ENCODE measurements at places on chromosomes 6 and 20.

DNA sequence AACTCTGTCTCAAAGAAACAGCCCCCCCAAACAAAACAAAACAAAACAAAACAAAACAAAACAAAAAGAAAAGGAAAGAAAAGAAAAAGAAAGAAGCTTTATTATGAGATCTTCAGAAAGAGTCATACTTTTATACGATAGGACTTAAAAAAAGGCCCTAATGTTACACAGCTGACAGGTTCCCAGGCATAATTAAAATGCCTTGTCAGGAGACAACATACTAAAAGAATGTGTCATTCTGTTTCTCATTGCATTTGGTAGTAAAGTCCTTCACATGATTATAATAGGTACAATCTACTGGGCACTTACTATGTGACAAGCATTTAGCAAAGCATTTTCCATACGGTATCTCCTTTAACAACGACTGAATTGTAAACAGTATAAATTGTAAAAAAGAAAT is 36.4 kb upstream of the RPN2 start:
- no peak for DNase-seq

DNA sequence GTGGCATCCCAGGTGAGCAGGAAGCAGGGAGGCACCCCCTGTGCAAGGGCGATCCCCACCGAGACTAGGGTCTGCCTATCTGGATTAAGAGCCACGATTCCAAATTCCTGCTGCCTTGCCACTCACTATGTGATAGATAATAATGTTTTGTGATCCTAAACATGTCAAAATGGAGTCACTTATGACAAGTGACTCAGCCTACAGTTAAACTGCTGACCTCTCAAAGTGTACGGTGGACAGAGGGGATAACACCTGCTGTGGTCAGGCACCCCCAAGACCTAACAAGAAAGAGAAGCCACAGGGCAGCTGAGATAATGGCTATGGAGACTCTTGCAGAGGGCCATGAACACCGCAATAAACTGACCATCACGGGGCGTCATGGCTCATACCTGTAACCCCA is 16.0 kb upstream of the SNTA1 start:
- DNase-seq, result no peak

GRCh38 chr6:80872951-80873308 is 766.5 kb downstream of the BCKDHB start:
- no peak for DNase-seq

- no peak for DNase-seq
These were observed 57.7 kb upstream of the FERMT1 start for GRCh38 chr20:6180531-6180930.

DNA sequence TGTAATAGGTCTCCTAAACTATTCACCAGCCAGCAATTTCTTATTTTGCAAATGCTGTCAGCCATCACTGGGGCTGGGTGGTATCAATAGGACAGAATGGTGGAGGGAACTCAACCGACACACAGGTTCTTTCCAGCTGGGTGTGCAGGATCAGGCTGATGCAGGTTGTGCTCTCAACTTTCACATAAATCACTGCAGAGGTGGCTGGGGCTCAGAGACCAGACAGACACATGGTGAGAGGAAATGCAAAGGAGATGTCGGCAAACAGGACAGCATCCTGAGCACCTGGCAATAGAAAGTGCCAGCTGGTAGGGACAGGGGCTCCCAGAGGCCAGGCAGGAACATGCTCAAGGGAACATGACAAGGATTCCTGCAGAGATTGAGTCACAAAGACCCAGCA is 254.9 kb downstream of the SOD2 start:
- DNase-seq, result no peak

DNA sequence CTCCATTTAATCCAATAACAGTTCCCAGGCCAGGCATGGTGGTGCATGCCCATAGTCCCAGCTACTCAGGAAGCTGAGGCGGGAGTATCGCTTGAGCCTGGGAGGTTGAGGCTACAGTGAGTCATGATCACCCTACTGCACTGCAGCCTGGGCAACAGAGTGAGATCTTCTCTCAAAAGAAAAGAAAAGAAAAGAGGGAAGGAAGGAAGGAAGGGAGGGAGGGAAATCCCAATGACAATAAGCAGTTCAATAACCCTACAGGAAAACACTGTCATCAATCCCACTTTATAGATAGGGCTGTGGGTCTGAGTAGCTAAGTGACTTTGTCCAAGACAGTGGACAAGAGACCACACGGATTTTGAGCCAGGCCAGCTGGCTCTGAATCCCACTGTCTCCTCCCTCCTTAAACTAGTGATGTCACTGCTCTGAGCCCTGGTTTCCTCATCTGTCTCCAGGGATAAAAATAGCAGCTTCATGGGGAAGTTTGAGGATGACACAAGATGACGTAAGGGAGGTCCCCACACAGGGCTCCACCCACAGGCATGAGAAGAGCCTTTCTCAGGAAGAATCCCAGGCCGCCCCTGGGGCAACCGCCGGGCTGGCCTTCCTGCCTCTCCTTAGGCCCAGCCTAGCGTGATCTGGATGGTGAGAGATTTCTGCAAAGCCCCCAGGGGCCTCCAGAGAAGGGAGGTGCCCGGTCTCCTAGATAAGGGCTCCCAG is 7.2 kb upstream of the TRIB3 start:
- DNase-seq, result no peak

GRCh38 chr20:1900321-1900801 is 5.2 kb downstream of the SIRPA start:
- DNase-seq, result peak; percentile 95

DNA sequence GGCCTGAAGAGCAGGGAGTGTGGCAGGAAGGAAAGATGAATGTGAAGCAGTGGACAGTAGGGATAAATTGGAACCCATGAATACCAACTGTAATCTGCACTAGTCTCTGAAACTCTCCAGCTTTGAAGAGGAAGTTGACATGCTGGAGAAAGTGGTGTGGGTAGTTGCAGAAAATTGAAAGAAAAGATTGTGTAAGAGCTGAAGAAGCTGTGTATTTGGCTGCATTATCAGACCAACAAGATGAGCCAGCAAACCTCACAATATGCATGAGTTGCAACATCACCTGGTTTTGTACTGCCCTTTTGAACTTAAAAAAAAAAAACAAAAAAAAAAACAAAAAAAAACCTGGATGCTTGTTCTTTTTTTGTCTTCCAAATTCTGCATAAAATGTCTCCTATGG is 921.9 kb upstream of the EYS start:
- DNase-seq, result no peak

GRCh38 chr20:8331740-8332412 is 199.8 kb downstream of the PLCB1 start:
- no peak for DNase-seq

DNA sequence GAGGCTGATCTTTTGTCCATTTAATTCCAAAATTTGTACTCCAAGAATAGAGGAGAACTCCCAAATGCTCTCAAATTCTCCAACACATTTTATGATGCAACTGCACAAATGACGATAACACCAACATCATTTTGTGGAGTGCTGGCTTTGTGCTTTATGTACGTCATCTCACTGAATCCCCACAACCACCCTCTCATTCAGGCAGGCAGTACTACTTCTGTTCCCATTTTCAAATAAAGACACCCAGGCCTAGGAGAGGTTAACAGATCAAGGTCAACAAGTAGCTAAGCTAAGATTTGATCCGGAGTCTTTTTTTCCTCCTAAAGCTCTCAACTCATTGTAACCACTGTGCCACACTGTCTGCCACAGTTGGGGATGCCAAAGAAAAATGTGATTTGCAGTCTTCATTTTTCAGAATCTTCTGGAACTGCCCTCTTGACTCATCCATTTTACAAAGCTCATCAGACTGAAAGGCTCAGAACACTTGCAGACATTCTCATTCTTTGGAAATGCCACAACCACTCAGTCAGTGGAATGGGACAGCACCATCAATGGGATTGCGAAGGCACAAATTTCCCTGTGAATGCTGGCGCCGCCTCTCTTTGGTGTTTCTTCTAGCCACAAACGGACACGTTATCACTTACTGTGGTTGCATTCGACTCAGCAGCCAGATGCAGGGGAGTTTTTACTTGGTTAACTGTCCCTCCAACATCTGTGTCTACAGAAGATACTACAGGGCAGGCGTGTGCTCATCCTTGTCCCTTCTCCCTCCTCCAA is 184.4 kb downstream of the GJA10 start:
- DNase-seq, result no peak

GRCh38 chr20:53865901-53866793 is 204.2 kb downstream of the BCAS1 start:
- no peak for DNase-seq

GRCh38 chr6:160328447-160328846 is 19.7 kb upstream of the SLC22A3 start:
- DNase-seq, result no peak

- DNase-seq, result no peak
These were observed 38.6 kb upstream of the NOL4L start for GRCh38 chr20:32623667-32624157.

DNA sequence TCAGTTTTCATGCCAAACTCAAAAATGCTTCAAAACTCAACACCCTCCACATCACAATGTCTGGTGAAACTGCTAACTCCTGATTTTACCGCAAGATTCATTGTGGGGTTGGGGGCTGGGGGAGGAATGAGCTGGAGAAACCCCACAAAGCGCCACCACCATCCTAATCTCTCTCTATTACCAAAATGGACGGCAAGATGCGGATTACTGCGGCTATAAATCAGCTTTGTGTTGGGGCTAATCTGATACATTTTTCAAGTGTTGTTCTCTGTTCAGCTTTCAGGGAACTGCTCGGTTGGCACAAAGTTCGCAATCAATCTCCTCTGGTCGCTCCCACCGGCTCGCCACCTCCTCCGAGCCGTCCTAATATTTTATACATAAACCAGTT is 83.7 kb downstream of the TMEM242 start:
- no peak for DNase-seq

All from posterior cingulate gyrus (tissue), 11 donors.